ENCODE measurements at places on chromosomes 2 and 18.

DNA sequence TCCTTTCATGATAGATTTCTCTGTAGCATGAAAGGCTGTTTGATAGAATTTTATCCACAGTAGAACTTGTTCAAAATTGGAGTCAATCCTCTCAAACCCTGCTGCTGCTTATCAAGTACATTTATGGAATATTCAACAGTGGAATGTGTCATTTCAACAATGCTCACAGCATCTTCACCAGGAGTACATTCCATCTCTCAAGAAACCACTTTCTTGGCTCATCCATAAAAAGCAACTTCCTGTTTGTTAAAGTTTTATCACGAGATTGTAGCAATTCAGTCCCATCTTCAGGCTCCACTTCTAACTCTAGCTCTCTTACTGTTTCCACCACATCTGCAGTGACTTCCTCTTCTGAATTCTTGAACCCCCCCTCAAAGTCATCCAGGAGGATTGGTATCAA, 29.4 kb downstream of the PDCL3 start:
- DNase-seq = no peak

DNA sequence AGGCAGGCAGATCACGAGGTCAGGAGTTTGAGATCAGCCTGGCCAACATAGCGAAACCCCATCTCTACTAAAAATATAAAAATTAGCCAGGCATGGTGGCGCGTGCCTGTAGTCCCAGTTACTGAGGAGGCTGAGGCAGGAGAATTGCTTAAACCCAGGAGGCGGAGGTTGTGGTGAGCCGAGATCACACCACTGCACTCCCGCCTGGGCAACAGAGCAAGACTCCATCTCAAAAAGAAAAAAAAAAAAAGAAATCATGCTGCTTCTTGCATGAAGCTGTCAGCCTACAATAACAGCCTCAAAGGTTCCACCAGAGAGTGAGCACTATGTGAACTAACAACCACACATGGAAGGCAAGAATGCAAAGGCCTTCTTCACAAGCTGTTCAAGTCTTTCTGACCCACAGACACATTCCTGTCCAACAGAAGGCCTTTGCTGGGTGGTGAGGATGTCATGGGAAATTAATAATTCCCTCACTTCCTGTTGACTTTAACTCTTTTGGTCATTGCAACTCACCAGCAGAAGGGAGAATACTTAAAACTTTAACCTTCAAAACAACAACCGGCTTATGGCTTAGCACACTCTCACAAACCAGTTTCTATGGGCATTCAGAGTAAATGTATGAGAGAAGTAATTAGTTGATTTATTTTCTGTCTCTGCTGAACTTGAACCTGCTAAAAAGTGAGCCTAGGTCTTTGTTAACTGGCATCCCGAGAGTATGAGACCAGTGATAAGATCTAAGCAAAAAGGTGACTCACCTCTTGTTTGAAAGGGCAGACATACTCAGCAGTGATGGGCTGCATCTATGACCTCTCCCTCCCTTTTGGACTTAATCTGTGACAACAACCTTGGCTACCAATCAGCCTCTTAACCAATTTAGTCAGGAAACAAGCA, 11.8 kb downstream of the PLEKHM3 start:
- peak; percentile 4 for DNase-seq

- DNase-seq = no peak
These were observed 55.6 kb downstream of the ITGB6 start for GRCh38 chr2:160144280-160144990.

DNA sequence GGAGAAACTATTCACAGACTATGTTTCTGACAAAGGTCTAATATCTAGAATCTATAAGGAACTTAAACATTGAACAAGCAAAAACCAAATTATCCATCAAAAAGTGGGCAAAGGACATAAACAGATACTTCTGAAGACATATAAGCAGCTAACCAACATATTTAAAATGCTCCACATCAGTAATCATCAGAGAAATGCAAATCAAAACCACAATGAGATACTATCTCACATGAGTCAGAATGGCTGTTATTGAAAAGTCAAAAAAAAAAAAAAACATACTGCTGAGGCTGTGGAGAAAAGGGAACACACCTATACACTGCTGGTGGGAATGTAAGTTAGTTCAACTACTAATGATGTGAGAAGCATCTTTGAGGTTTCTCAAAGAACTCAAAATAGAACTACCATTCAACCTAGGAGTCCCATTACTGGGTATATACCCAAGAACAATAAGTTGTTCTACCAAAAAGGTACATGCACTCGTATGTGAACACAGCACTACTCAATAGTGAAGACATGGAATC, 220.4 kb upstream of the TFPI start:
- DNase-seq = no peak

- DNase-seq = no peak
These were observed at the start of gene TUBB6 for GRCh38 chr18:12307701-12308385. TUBB6 (plus strand) TSS chr18:12308241; CDS start chr18:12308293, 52 bp downstream.

DNA sequence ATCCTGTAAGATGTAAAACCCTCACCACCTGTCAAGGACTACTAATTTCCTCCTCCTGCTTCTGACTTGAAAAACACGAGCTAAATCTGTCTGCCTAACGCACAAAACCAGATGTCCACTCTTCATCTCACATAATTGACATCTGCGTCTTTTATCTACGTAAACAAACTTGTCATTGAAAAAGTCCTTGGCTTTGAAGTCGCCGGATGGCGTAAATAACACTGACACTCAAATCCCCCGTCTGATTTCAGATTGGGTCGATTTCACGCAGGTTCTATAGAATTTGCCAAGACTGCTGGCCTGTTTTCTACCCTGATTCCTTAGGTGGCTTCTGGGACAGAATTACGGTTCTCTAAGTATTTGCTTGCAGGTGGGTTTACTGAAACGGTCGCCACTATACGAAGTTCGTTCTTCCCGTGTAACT, 539 bp upstream of the MOB4 start:
- peak; percentile 7 for DNase-seq

DNA sequence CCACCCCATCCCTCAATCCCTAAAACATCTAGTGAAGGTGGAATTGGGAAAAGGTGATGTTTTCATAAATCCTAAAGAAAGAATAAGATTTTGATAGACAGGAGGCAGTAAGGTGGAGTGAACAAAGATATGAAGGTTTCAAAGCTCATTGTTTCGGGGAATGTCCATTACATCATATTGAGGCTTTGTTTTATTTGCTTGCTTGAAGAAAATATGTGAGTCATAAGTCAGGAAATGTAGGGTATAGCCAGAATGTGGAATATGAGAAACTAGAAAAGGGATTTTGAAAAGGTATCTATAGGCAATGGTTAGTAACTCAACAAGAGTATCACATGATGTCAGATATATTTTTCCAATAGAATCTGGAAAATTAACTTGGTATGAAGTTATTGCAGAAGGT, 1178.5 kb upstream of the ACVR2A start:
- no peak for DNase-seq

DNA sequence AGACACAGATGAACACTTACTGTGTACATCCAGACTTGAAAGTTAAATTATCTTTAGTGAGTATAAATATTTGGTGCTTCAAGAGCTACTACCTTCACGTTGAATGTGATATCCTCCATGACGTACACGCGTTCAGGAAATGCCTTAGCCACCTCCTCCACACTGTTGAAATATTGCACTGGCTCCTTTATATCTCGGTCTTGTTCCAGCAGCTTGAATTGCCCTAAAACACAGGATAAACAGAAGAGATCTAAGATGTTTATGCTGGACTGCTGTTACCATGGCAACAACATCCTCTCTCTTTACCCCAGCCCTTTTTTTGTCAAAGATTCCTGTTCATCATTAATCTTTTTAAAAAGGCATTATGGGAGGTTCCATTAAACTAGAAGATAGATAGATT, 120.3 kb downstream of the MEP1B start:
- no peak for DNase-seq

DNA sequence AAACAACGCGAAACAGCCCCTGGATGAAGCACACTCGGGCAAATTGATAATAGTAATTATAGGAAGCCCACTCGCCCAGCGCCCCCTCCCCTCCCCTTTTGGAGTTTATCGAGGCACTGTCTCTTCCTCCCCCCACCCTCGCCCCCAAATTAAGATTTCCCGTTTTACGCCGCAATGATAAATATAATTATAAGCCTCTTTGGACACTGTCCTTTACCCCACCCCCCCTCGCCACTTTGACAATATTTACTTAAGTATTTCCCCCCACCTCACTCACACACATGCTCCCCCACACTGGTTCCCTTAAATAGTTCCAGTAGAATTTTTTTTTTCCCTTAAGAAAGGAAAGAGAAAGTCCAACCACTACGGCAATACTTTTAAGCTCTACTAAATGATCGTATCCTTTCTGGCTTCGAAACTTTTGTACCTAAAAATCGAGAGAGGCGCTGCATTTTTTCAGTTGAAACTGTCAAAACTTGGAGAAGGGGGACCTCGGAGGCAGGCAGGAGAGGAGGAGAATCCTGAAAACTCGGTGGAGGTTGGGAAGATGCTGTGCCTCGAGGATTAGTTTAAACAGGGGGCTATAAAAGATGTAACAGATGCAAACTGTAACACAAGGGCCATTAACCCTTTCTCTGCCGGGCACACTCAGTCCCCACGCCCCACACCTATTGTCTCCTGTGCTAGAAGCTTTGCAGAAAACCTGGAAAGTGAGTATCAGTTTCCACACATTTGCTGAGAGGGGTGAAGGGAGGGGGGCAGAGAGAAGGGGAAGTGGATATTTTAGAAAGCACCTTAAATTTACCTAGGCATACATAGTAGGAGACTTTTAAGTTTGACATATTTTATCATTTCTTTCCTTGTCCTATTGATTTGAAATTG, 1.8 kb downstream of the ZEB2 start:
- no peak for DNase-seq

DNA sequence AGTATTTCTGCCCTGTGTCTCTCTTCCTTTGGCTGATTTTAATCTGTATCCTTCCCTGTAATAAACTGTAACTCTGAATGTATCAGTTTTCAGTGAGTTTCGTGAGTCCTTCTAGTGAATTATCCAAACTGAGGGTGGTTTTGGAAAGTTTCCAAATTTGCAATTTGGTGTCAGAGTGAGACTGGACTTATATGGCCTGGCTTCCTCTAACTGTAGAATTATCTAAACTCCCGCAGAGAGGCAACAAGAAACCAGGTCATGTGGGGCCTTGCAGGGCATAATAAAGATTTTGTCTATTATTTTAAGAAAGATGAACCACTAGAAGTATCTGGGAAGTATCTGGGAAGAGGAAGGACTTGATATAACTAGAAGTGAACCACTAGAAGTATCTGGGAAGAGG, 95.3 kb upstream of the RNF152 start:
- no peak for DNase-seq

GRCh38 chr18:6069103-6069502, 173.8 kb upstream of the TMEM200C start:
- no peak for DNase-seq

GRCh38 chr18:23437357-23438045, 15.6 kb upstream of the RIOK3 start:
- peak; percentile 67 for DNase-seq

DNA sequence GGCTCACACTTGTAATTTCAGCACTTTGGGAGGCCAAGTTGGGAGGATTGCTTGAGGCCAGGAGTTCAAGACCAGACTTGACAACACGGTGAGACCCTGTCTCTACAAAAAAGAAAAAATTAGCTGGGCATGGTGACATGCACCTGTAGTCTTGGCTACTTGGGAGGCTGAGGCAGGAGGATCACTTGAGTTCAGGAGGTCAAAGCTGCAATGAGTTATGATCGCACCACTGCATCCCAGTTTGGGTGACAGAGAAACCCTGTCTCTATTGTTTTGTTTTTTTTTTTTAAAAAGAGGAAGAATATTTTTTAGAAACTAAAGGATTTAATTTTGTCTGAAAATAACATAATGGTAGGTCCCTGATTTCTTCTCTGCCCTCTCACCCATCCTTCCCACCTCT, 79.4 kb upstream of the TMEM200C start:
- DNase-seq = no peak

GRCh38 chr2:121088251-121089165, 196.5 kb downstream of the TFCP2L1 start:
- DNase-seq = no peak

DNA sequence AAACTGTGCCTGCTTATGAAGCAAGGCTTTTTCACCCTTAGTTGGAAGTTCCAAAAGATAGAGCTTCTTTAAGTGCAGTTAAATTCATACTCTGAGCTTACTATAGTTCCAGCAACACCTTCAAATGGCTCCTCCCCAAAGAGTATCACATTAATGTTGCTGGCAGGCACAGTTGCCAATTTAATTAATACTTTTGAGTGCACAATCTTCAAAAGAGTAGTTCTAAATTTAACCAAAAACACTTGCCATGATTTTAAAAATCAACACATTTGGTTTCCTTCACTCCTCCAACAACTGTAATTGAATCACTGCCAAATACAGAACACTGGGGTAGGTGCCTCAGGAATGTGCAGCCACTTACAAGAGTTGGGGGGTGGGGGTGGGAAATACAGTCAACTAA, 150.6 kb upstream of the UBE2E3 start:
- no peak for DNase-seq

GRCh38 chr2:129859175-129859574, 120.3 kb upstream of the RAB6C start:
- no peak for DNase-seq
